Stimulated activated CD8-positive, alpha-beta memory T cell treated with anti-CD3 and anti-CD28 coated beads, Interleukin-15, amount 100 ng/mL, for 1 hour (primary cell): ENCODE measurements at places on chromosomes 1 and 21.

GRCh38 chr1:234517110-234517802, 38.3 kb upstream of the TARBP1 start:
- no peak for DNase-seq

DNA sequence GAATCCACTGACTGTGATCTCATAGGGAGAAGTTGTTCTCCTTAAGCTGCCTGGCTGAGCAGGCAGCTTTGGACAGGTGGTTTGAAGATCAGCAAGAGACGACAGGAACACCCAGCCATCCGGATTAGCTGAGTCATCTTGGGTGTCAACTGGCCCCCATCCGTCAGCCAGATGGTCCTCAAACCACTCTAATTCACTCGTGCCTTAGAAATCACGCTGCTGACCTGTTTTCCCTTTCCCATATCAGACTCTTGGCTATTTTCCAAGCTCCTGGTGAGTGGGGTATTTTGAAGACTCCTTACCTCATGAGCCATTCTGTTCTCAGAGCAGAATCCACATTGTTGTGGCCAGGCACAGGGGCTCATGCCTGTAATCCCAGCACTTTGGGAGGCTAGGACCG, 149.1 kb upstream of the L1TD1 start:
- no peak for DNase-seq

DNA sequence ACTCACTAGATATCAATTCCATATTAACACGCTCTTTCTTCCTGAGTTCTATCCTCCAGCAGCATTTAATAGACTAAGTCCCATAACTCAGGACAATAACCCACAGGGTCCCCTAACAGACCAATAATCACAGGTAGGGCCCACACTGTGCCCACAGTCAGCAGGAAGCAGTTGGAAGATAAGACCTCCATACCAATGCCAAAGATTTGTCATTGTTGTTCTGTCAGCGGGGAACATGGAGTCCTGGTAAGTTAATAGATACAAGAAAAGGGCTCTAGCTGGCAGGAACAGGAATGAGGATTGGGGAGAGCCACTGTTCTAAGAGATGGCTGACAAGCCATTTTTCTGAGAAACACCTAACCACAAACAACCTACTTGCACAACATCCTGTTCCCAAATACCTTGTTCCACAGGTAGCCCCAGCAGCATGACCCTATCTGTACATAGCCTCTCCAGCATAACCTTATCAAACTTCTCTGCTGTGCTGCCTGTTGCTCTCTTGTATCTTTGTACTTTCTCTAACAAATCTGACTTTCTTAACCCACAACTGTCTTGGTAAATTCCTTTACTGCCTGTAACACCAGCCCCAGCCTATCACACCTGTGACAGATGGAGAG, 142.0 kb upstream of the KCNJ15 start:
- DNase-seq, result no peak

DNA sequence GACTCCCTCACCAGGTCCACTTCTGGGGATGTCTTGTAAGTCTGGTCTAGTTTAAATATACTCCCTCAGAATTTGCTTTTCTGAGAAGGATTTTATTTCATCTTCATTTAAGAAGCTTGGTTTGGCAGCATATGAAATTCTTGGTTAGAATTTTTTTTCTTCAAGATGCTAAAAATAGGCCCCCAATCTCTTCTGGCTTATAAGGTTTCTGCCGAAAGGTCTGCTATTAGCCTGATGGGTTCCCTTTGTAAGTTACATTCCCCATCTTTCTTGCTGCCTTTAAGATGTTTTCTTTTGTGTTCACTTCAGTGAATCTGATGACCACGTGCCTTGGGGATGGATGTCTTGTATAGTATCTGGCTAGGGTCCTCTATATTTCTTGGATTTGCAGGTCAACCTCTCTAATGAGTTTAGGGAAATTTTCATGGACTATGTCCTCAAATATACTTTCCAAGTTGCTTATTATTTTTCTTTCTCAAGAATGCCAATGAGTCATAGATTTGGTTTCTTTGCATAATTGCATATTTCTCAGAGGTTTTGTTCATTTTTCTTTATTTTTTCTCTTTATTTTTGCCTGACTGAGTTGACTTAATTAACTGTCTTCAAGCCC, 19.4 kb downstream of the TCP10L start:
- DNase-seq, result no peak

- no peak for DNase-seq
Measured at GRCh38 chr21:43347461-43348169, 79.3 kb downstream of the SIK1 start.

DNA sequence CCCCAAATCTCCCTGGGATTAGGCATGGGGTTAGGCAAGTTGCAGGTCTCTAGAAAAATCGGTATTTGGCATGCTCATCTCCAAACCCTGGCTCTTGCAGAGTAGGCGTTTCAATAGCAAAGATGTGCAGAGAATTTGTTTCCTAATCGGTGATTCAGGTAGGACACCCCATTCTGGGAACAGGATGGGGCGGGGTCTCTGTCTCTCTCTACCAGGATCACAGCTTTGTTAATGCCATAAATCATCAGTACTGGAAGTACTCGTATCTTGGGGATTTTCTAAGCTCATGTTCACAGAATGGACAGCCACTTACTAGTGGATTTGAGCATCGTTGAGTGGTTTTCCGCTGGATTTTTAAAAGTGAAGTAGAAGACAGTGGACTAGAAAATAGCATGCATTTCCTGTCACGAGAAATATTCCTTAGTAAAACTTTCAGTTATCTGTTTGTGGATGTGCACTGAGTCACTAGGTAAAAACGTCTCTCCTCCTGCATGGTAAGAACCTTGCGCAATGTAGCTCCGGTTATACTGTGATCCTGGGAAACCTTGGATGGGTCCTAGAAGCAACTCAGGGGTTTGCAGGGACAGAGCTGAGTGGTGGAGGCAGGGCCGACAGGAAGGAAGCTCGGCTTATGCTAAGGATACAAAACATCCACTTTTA, 5.1 kb downstream of the TMEM51 start:
- no peak for DNase-seq

DNA sequence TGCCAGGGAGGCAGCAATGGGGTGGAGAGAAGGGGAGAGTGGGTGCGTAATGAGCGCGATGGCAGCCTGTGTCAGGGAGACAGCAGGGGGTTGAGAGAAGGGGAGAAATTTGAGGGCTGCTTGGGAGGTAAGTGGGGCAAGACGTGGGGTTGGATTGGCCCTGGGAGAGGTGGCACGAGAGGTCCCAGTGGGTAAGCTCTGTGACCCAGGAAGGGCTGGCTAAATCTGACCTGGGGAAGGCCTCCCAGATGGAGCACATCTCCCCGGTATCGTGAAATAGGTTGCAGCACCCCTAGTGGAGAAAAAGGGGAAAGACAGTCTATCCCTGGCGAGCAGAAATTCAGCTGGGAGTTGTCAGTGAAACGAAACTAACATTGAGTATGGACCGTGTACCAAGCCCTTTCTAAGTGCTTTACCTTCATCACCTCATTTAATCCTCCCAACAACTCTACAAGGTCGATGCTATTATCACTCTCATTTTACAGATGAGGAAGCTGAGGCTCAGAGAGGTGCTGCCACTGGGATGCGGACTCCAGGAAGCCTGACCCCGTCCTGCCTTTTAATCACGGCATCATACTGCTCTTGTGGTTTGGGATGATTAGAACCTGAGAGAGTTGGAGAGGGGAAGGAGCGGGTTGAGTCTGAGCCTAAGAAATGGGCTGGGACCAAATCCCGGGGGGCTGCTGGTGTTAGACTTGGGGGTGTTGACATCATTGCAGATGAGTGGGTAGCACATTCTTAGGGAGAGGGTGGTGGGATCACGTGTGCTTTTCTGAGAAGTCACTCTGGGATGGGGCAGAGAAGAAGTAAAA, 56.6 kb upstream of the RPL11 start:
- peak; percentile 32 for DNase-seq

DNA sequence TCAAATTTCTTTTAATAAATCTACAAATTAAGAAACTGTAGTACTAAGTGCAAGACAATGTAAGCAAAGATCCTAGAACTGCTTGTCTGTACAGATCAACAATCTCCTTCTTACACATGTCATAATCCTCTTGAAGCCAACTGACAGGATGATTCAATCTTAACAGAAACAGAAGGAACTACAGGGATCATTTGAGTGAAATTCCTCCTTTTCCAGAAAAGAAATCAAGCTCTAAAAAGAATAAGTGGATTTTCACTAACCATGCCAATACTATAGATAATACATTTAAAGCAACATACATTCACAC, 53.2 kb downstream of the RAB3GAP2 start:
- no peak for DNase-seq

GRCh38 chr21:25961042-25961441, 209.5 kb downstream of the APP start:
- no peak for DNase-seq

- DNase-seq, result no peak
Measured at GRCh38 chr1:226491093-226491850, 57.3 kb upstream of the STUM start.

GRCh38 chr1:108117945-108118902, 81.9 kb downstream of the SLC25A24 start:
- no peak for DNase-seq

- DNase-seq, result no peak
Measured at GRCh38 chr1:192608671-192609070, 27.3 kb upstream of the RGS13 start.

- DNase-seq, result no peak
Measured at GRCh38 chr1:156464825-156465452, 35.6 kb downstream of the MEF2D start.

DNA sequence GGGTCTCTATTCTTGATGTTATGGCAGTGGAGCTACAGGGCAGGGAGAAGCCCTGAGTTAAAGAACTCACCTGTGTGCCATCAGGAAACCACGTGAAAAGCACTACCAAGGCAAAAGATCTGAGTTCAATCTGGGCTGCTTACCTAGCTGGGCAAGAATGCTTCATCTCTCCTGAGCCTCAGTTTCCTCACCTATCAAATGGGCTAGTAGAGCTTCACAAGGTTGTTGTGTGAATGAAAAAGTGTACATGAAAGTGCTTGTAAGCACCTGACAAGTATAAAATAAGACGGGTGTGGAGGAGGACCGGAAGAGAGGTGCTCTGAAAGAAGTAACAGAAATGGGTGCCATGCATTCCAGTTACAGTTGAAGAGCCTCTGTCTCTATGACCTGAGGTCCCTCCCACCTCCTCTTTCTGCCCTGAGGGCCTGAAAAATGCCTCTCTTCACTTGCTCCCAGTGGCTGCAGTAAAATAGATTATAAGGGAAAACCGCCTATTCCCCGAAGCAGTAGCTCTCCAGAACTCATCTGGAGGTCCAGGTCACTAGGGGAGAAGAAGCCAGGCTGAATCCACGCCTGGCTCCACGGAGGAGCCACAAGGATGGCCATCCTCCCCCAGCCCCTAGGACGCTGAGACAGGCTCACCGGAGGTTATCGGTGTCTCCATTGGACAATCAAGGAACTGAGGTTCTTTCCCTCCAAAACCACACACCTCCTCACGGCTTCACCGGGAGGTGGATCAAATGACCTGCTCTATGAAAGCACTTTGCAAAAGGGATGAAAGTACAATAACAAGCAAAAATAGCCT, 1.4 kb downstream of the GPR161 start:
- DNase-seq, result no peak

DNA sequence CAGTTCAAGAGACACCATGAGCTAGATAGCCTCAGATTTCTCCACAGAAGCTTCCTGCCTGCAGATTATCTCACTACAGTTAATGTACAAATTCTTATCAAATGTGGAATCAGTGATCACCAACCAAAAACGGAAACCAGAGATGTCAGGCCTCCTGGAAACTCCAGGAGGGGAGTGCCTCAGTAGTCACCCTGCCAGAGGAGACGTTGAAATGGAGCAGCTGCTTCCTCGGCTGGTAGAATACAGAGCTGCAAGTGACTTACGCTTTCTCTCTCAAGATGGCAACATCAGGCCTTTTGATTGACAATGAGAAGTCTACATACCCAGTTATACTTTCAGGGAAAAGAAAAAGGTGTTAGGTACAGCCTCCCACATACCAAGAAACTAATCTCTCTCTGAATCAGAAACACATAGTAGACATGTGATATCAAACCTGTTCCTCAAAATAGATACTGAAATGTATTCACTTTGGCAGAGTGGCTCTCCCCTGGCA, 52.2 kb downstream of the ACP6 start:
- no peak for DNase-seq

DNA sequence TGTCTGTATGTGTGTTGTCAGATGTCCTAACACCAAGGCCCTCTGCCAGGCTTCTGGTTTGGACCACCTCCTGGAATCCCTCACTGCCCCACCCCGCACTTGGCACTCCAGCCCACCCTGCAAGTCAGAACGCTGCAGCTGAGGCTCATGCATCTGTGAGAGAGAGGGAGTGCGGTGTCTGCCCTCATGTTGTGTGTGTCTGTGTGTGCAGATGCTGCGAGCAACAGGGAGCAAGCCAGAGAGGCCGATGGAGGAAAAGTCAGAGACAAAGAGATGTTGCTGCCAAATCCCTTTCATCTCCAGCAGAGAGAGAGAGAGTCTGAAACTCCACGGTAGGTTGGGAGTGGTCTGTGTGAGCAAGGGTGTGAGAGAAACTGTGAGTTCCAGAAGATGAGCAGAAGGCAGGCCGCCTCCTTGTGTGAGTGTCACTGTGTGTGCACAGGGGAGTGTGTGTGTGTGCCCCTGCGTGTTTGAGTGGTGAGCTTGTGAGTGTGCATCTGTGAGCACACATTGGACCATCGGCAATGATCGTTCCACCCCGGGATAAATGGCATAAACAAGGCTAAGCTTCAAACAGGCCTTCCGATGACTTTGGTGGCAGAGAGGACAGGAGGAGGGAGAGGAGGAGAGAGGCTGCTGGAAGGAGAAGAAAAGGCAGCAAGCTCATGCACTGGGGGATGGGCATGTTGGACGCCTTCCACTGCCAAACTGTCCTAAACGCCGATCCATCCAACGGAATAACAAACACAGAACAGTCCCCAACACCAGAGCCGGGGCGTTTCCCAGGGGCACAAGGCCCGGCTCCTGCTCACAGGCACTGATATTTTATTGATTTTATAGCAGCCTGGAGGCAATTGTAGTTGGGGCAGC, 99.2 kb upstream of the GRIK3 start:
- no peak for DNase-seq
